Panc1 (cell line): ENCODE measurements at places on chromosomes 16 and 17.

DNA sequence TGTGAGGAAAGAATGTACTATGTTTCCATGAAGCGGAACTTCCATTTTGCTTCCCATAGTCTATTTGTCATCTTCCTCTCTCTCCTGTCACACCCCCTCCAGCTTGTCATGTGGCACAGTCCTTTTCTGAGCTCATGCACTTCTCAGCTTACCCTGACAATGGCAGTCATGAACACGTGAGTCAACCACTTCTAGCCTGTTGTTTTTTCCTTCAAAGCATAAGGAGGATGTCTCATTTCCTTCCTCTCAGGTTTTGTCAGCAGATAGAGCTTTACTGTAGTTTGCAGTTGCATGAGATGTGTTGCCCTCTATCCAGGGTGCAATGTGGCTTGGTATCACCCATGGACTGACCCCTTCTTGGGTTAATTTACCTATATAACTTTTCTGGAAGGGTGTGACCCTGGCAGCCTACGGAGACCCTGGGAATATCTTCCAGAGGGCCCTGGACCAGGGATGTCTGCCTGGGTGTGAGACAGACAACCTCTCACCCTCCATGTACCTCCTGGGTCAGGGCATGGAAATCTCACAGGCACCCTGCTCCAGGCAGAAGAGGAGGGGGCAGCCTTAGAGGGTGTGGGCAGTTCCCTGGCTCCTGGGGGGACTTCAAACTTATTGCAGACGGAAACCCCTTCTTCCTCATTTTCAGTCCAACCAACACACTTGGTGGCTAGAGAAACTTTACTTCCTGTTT, 4.0 kb upstream of the ZNF267 start:
- H3K27me3 ChIP-seq: no peaks in the 10 kb centered on the region
- H3K36me3 ChIP-seq: peaks cover 3% of the 10 kb centered on the region; the same call in 1 of the 2 replicates
- H3K4me1 ChIP-seq: no peaks in the 10 kb centered on the region; the same call in 1 of the 2 replicates
- no peak overlapping the region for H3K27ac ChIP-seq
- DNase-seq: peak; percentile 62
- H3K4me3 ChIP-seq: no peak overlapping the region

DNA sequence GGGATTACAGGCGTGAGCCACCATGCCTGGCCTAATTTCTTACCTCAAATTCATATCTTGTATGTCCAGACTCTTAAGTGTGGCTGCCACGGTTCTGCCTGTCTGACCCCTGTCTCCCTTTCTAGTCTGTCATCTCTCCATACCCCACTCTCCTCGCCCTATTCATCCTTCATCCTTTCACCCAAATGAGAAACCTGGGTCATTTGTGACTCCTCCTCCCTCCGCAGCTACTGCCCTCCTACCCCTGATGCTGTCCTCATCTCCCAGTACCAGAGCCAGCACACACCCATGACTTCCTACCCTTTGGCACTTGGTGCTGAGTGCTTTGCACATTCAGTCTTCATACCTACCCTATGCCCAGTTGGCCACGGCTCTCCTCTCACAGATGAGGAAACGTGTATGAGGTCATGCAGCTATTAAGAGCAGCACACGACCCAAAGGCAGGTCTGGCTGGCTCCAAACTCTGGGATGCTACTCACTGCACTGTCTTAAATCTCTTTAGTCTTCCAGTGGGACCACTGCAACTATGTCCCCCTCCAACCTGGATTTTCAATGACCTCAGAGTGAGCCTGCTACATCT, 1.6 kb downstream of the SPATA32 start:
- peaks cover 36% of the 10 kb centered on the region for H3K4me1 ChIP-seq
- no peak overlapping the region for H3K4me3 ChIP-seq
- no peak overlapping the region for H3K27ac ChIP-seq
- DNase-seq: no peak
- no peaks in the 10 kb centered on the region for H3K27me3 ChIP-seq
- no peaks in the 10 kb centered on the region for H3K36me3 ChIP-seq

DNA sequence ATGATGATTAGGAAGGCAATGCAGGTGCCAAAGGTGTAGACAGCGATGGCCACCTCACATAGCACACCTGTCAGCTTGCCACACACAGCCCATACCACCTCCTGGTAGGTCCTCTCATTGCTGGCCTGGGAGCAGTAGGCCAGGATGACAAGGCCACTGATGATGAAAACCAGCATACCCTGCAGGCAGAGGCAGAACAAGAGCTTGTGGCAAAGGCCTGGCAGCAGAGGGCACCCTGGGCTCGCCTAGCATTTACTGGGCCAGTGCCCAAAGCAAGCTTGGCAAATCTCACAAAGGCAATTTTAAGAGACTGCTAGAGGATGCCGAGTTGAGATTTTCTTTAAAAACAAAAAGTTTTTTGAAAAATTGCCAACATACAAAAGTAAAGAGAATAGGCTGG, 5.9 kb downstream of the SLC38A7 start:
- H3K4me1 ChIP-seq: peaks cover 4% of the 10 kb centered on the region
- no peak overlapping the region for H3K4me3 ChIP-seq
- no peaks in the 10 kb centered on the region for H3K27me3 ChIP-seq
- no peak overlapping the region for H3K27ac ChIP-seq
- H3K36me3 ChIP-seq: no peaks in the 10 kb centered on the region

DNA sequence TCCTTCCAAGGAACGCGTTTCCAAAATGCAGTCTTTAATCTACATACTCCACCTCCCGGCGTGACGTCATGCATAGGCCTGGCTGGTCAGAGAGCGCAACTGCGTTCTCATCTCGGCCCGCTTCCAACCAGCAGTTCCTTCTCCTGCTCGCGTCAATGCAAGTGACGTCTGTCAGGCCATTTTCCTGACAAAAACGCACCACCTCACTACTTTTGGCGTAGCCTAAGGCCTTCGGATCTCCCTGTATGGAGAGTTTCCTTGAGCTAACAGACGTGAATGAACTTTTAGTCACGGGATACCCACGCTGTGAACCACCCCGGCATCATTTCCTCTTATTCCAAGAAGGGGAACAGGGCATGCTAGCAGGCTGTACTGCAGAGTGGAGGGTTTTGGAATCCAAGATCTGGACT, 25.0 kb downstream of the TEX14 start:
- no peaks in the 10 kb centered on the region for H3K27me3 ChIP-seq
- H3K36me3 ChIP-seq: no peaks in the 10 kb centered on the region
- H3K4me1 ChIP-seq: peaks cover 4% of the 10 kb centered on the region; the same call in 1 of the 2 replicates
- no peak overlapping the region for H3K27ac ChIP-seq
- peak overlapping the region; percentile 14 for H3K4me3 ChIP-seq
- DNase-seq: no peak

- H3K27me3 ChIP-seq: no peaks in the 10 kb centered on the region
- H3K4me3 ChIP-seq: no peak overlapping the region
- peaks cover 7% of the 10 kb centered on the region for H3K4me1 ChIP-seq
- no peak for DNase-seq
- H3K27ac ChIP-seq: no peak overlapping the region
- peaks cover 6% of the 10 kb centered on the region; the same call in 1 of the 2 replicates for H3K36me3 ChIP-seq
These were observed 9.9 kb downstream of the PSME3IP1 start for GRCh38 chr16:57175896-57176295.

DNA sequence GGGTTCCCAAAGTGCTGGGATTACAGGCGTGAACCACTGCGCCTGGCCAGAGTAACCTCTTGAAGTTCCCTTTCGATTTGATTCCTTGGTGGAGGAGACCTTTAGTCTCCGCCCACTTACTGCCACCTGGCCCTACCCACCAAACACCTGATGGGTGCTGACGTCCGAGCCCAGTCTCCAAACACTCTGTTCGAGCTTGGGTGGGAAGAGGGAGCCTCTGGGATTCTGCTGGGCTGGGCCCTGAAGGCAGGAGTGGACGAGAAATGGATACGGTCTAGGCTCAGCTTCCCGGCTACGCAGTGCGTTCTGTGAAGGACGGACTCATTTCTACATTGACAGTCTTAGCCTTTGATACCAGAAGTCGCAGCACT, 870 bp upstream of the ITGA3 start:
- peak overlapping the region; percentile 99 for H3K27ac ChIP-seq
- no peak for DNase-seq
- H3K4me3 ChIP-seq: peak overlapping the region; percentile 63
- H3K4me1 ChIP-seq: peaks cover 69% of the 10 kb centered on the region
- H3K27me3 ChIP-seq: no peaks in the 10 kb centered on the region

GRCh38 chr17:35775039-35775438, 14.4 kb downstream of the C17orf50 start:
- no peak overlapping the region for H3K27ac ChIP-seq
- 0 out of 2 replicates have a peak, but pooled peaks cover 7% of the 10 kb centered on the region for H3K4me1 ChIP-seq
- no peak for DNase-seq

DNA sequence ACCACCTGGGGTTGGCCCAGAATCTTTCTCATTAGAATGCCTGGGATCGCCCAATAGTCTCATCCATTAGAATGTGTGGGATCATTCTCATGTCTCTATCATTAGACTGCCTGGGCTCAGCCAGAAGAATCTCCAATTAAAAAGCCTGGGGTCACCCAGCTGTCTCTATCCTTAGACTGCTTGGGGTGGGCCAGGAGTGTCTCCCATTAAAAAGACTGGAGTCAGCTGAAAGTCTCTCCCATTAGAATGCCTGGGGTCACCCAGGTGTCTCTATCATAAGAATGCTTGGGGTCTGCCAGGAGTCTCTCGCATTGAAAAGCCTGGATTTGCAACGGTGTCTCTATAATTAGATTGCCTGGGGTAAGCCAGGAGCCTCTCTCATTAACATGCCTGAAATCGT, 2225.7 kb downstream of the TP53TG3F start:
- no peaks in the 10 kb centered on the region for H3K36me3 ChIP-seq
- H3K4me1 ChIP-seq: no peaks in the 10 kb centered on the region
- H3K27ac ChIP-seq: no peak overlapping the region
- DNase-seq: no peak

GRCh38 chr17:38329808-38330730, 13.7 kb downstream of the GPR179 start:
- H3K4me1 ChIP-seq: no peaks in the 10 kb centered on the region
- no peak for DNase-seq
- no peak overlapping the region for H3K27ac ChIP-seq

GRCh38 chr16:4883501-4883900, 36.2 kb downstream of the UBN1 start:
- no peak for DNase-seq
- no peaks in the 10 kb centered on the region for H3K27me3 ChIP-seq
- H3K4me1 ChIP-seq: peaks cover 15% of the 10 kb centered on the region; the same call in 1 of the 2 replicates
- peaks cover 18% of the 10 kb centered on the region for H3K36me3 ChIP-seq
- no peak overlapping the region for H3K4me3 ChIP-seq

GRCh38 chr17:31559584-31560501, 168.4 kb downstream of the RAB11FIP4 start:
- no peaks in the 10 kb centered on the region for H3K27me3 ChIP-seq
- no peaks in the 10 kb centered on the region for H3K36me3 ChIP-seq
- peak overlapping the region; percentile 83 for H3K27ac ChIP-seq
- no peak for DNase-seq
- H3K4me3 ChIP-seq: peak overlapping the region; percentile 69
- H3K4me1 ChIP-seq: peaks cover 38% of the 10 kb centered on the region

DNA sequence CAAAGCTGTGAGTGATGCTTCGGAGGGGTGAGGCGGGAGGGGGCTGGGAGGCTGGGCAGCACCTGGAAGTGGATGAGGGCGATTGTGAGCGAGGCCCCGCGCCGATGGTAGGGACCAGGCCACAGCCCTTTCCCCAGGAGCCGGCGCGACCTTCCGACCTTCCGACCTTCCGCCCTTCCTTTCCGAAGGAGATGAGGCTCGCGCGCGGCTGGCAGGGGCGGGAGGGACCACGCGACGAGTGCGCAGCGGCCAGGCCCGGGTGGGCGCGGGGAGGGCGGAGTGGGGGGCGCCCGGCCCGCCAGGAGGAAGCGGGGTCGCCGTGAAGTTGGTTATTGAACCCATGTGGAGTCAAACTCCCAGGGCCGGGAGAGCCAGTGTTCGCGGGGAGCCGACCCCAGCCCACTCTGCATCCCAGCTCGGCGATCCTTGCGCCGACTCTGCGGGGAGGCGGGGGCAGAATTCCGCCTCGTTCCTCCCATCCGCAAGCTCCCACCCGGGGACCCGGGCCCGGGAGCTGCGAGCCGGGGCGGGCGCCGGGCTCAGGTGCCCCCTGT, 56.6 kb downstream of the RAP1GAP2 start:
- H3K27me3 ChIP-seq: no peaks in the 10 kb centered on the region; the same call in 1 of the 2 replicates
- no peak overlapping the region for H3K27ac ChIP-seq
- no peaks in the 10 kb centered on the region; the same call in 1 of the 2 replicates for H3K4me1 ChIP-seq
- H3K4me3 ChIP-seq: peak overlapping the region; percentile 34; the same call in 1 of the 2 replicates
- DNase-seq: no peak

DNA sequence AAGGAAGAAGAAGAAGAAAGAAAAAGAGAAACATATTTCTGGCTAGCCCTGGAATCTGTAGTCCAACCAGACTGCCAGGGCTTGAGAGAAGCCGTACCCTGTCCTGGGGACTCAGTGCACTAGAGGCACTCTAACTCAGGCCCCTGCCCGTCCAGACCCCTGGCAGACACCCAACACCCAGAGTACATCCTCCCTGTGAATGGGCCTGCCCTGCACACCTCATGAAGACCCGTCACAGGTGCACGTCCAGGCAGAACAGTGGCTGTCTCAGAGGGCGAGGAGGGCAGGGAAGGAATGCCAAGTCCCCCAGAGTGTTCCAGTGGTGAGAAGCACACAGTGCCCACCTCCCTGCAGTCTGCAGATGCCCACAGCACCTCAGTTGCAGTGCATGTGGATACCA, 23.0 kb downstream of the MPG start:
- H3K27ac ChIP-seq: no peak overlapping the region
- H3K27me3 ChIP-seq: no peaks in the 10 kb centered on the region
- H3K4me3 ChIP-seq: no peak overlapping the region
- no peak for DNase-seq
- H3K4me1 ChIP-seq: 0 out of 2 replicates have a peak, but pooled peaks cover 2% of the 10 kb centered on the region
- H3K36me3 ChIP-seq: no peaks in the 10 kb centered on the region

- H3K27ac ChIP-seq: no peak overlapping the region
- DNase-seq: no peak
- no peak overlapping the region for H3K4me3 ChIP-seq
- 0 out of 2 replicates have a peak, but pooled peaks cover 5% of the 10 kb centered on the region for H3K4me1 ChIP-seq
- no peaks in the 10 kb centered on the region for H3K27me3 ChIP-seq
- no peaks in the 10 kb centered on the region for H3K36me3 ChIP-seq
These were observed 30.9 kb downstream of the PGS1 start for GRCh38 chr17:78409191-78409928.

DNA sequence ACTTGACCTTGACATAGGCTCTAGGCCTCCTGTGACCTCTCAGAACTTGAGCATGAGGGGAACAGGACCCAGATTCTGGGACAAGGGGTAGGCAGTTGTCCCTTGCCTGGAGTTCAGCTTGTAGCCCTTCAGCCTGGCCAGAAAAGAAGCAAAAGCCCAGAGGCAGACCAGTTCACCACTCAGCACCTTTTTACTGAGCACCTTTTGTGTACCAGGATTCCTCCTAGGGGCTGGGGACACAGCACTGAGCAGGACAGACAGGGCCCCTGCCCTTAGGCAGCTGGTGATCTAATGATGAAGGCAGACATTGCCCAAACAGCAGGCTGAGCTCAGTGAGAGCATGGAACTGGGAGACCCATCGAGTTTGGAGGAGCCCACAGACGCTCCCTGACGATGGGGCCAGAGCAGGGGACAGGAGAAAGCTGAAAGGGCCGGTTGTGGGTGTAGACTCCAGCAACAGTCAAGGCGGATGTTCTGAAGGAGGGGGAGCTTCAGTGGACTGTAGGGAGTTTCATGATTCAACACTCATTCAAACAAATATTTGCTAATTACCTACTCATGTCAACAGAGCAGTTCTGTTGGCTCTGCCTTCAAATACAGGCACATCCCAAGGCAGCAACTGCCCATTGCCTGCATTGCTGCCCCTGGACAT, 32.0 kb downstream of the SBK1 start:
- H3K4me3 ChIP-seq: no peak overlapping the region
- no peak overlapping the region for H3K27ac ChIP-seq
- H3K27me3 ChIP-seq: no peaks in the 10 kb centered on the region
- H3K36me3 ChIP-seq: no peaks in the 10 kb centered on the region
- peaks cover 5% of the 10 kb centered on the region; the same call in 1 of the 2 replicates for H3K4me1 ChIP-seq
- DNase-seq: no peak

GRCh38 chr16:56711862-56712261, 18.1 kb upstream of the NUP93 start:
- H3K4me1 ChIP-seq: peaks cover 13% of the 10 kb centered on the region; the same call in 1 of the 2 replicates
- no peak for DNase-seq
- no peak overlapping the region for H3K27ac ChIP-seq
- H3K27me3 ChIP-seq: no peaks in the 10 kb centered on the region
- no peaks in the 10 kb centered on the region for H3K36me3 ChIP-seq
